ENCODE measurements at places on chromosomes 2 and 18.

GRCh38 chr18:12863687-12864216, 20.3 kb downstream of the PTPN2 start:
- no peak for DNase-seq

DNA sequence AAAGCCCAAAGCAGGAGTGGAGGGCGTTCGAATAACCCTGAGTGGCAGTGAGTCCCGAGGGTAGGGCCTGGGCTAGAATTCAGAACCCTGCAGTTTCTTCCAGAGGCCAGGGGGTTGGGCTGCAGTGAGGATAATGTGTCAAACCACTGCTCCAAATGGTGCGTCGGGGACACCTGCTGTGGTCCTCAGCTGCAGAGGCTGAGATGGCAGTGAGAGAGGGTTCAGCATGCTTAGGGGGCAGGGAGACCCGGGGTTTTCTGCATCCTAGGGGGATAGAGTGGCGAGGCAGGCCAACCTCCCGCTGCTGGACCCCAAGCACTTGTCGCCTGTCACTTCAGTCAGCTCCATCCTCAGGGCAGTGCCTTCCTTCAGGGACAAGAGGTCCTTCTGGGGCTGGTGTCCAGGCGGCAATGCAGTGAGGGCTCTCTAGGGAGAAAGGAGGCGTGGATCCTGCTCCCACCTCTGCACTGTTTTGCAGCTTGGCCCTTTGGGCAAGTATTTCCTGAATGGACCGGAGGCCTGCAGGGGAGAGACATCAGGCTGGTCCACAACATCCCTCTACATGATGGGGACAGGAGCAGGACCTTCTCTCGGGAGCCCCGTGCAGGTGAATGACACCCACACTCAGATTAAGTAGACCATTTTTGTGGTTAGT, 8.4 kb upstream of the NTSR2 start:
- no peak for DNase-seq

- DNase-seq, result peak; percentile 41
These were observed 9.8 kb upstream of the MREG start for GRCh38 chr2:216023055-216023648.

- no peak for DNase-seq
These were observed 53.5 kb downstream of the E2F6 start for GRCh38 chr2:11412449-11412810.

DNA sequence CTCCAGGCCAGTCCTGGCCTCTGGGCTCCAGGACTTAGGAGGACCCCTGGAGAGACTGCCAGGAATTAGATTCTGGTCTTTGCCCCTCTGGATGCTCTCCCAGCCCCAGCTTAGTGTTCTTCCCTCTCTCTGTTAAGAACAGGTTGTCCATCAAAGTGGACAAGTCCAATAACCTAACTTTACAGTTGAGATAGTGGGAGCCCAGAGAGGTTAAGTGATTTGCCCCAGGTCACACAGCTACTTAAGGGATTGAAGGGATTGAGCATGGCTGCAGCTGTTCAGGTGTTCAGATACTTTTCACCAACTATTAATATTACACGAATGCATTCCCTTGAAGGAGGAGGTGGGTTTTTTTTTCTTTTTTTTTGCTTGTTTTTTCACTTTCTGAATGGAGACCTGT, 57.6 kb downstream of the EDAR start:
- DNase-seq, result no peak

DNA sequence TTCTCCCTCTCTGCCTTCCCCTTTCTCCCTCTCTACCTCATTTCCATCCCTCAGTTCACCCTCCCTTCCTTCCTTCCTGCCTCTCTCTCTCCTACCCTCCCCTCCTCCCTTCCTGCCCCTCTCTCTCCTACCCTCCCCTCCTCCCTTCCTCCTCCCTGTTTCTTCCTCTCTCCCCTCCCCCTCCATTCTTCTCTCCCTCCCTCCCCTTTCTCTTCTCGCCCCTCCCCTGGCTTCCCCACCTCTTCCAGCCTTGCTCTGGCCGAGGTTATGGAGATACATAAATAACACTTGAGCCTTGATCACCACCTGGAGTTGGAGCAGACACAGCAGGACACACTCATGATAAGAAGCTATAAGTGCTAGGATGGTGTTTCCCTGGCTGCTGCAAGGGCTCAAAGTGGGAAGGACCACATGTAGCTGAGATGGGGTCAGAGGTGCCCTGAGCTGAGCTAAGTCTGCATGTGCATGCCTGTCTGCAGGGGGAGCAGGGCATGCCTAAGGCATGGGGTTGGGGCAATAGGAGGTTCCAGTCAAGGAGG, 326.1 kb upstream of the HS6ST1 start:
- no peak for DNase-seq

- no peak for DNase-seq
These were observed 19.5 kb downstream of the ANKRD30B start for GRCh38 chr18:14767474-14767873.

Data from muscle of back (tissue), 13 donors.